Calu3 (cell line): ENCODE measurements at places on chromosomes 3 and 15.

- no peaks in the 10 kb centered on the region for H3K4me1 ChIP-seq
- H3K36me3 ChIP-seq, result no peaks in the 10 kb centered on the region
- peaks cover 49% of the 10 kb centered on the region for H3K27me3 ChIP-seq
- DNase-seq, result no peak
- H3K4me3 ChIP-seq, result no peak overlapping the region
- no peak overlapping the region for H3K27ac ChIP-seq
Observed at GRCh38 chr15:81061490-81062253, 60.9 kb downstream of the TLNRD1 start.

- no peaks in the 10 kb centered on the region for H3K36me3 ChIP-seq
- H3K27ac ChIP-seq, result no peak overlapping the region
- no peak overlapping the region for H3K4me3 ChIP-seq
- H3K4me1 ChIP-seq, result no peaks in the 10 kb centered on the region
Observed at GRCh38 chr3:3356846-3357245, 177.4 kb upstream of the CRBN start.

- H3K4me3 ChIP-seq, result no peak overlapping the region
- no peak overlapping the region for H3K27ac ChIP-seq
- H3K36me3 ChIP-seq, result no peaks in the 10 kb centered on the region
Observed at GRCh38 chr15:92118162-92118935, 264.8 kb downstream of the SLCO3A1 start.

DNA sequence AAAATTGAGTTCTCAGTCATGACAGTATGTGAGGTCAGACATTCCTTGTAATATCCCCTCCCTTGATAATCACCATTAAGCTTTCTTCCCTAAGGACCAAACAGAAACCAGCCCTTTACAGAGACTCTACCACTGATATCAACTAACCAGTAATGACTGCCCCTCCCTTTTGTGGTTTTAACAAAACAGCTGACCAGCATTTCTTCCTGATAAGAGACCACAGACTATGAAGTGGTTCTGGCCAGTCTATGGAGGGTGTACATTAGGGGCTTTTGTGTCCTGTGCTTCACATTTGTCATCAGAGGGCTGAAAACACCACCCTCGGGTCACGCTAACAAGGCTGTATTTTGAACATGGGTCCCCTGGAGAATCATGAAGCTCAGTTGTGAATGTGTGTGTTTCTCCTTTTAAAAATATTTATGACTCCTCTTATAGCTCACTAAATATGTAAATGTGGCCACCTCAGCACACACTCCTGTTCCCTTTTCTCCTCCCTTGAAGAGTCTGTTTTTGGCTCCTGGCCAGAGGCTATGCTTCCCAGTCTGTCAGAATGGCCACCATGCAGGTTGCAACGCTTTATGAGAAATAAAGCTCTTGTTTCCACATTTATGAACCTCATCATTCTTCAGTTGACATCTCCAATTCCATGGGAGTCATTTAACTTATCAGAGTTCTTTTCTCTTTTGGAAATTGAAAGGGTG, 239.3 kb downstream of the CPNE4 start:
- no peaks in the 10 kb centered on the region for H3K36me3 ChIP-seq
- DNase-seq, result peak; percentile 46
- H3K4me3 ChIP-seq, result no peak overlapping the region
- no peak overlapping the region for H3K27ac ChIP-seq
- H3K4me1 ChIP-seq, result peaks cover 22% of the 10 kb centered on the region

- H3K4me3 ChIP-seq, result no peak overlapping the region
- no peak overlapping the region for H3K27ac ChIP-seq
- DNase-seq, result no peak
- H3K36me3 ChIP-seq, result no peaks in the 10 kb centered on the region
Observed at GRCh38 chr15:61036136-61036535, 193.0 kb downstream of the RORA start.

GRCh38 chr3:71260782-71261181, 322.7 kb downstream of the FOXP1 start:
- no peaks in the 10 kb centered on the region for H3K27me3 ChIP-seq
- no peaks in the 10 kb centered on the region for H3K36me3 ChIP-seq
- H3K27ac ChIP-seq, result no peak overlapping the region
- H3K4me3 ChIP-seq, result no peak overlapping the region
